ENCODE measurements at places on chromosomes 11 and 22. TPM values are rescaled to one million over a fixed set of nuclear protein-coding genes. Genes with fewer than 3 reads are reported as not detected.

Gene CASP5
- total RNA-seq: not detected

Gene C1QTNF4
- total RNA-seq: 1.2 TPM

Gene MDK
- 8.0 TPM for total RNA-seq

Gene LAYN
- 1.2 TPM for total RNA-seq

Gene ELF5
- not detected for total RNA-seq

Gene SIDT2
- total RNA-seq: 48.0 TPM

Gene HYOU1
- 69.6 TPM for total RNA-seq

Gene SPINDOC
- total RNA-seq: 11.0 TPM

Gene FGF3
- total RNA-seq: not detected

Gene PHF21B
- not detected for total RNA-seq

Gene CDC42BPG
- 9.0 TPM for total RNA-seq

Gene GRIA4
- not detected for total RNA-seq

Gene ALDH3B2
- total RNA-seq: not detected

Gene LMNTD2
- 7.2 TPM for total RNA-seq

Gene TOB2
- 26.2 TPM for total RNA-seq

Gene JAML
- total RNA-seq: 157 TPM

Gene KCTD14
- 0.36 TPM for total RNA-seq

Gene KCNK4
- total RNA-seq: not detected

Gene RBMXL2
- not detected for total RNA-seq

Gene P2RX6
- 4.5 TPM for total RNA-seq

Gene PELI3
- 15.0 TPM for total RNA-seq

Gene RASL10A
- total RNA-seq: 0.49 TPM

Gene CCDC87
- 0.16 TPM for total RNA-seq

Gene MYRF
- total RNA-seq: 0.47 TPM

Gene TESMIN
- total RNA-seq: 5.3 TPM

Gene CAVIN3
- total RNA-seq: not detected

Gene CBX7
- 131 TPM for total RNA-seq

Gene RNH1
- total RNA-seq: 107 TPM

Gene TOMM22
- total RNA-seq: 60.9 TPM

Gene USP2
- 0.16 TPM for total RNA-seq

Gene CASP4
- total RNA-seq: 77.2 TPM

Gene APOA1
- 0.81 TPM for total RNA-seq

Gene OR2AG1
- total RNA-seq: not detected

Gene MPPED1
- not detected for total RNA-seq

Gene L3MBTL2
- 42.2 TPM for total RNA-seq

Gene OR4C3
- total RNA-seq: not detected

Gene CD248
- total RNA-seq: 37.0 TPM

Gene OR56A1
- total RNA-seq: not detected

Gene LGALS12
- total RNA-seq: not detected

Gene APLNR
- total RNA-seq: not detected

Gene SLC22A6
- total RNA-seq: not detected

Gene TRIM51
- total RNA-seq: not detected

Gene FXYD2
- total RNA-seq: 14.4 TPM

Gene SYCE3
- total RNA-seq: not detected

Gene CDCA5
- 1.0 TPM for total RNA-seq

Gene CNIH2
- 1.1 TPM for total RNA-seq

Gene GALNT18
- total RNA-seq: not detected

Gene LARGE2
- 4.1 TPM for total RNA-seq

Gene APOBEC3G
- 24.3 TPM for total RNA-seq

Gene SYT8
- not detected for total RNA-seq

Gene MIOX
- not detected for total RNA-seq

Gene HSCB
- total RNA-seq: 12.1 TPM

Gene TMEM135
- total RNA-seq: 8.7 TPM

Gene OR52E8
- total RNA-seq: not detected

Gene TYMP
- total RNA-seq: 2.1 TPM

Gene CXCR5
- total RNA-seq: 3.2 TPM

Gene CCDC81
- 0.62 TPM for total RNA-seq

Gene TMEM179B
- total RNA-seq: 66.2 TPM

Data from naive thymus-derived CD8-positive, alpha-beta T cell (primary cell).